A673 (cell line): ENCODE measurements at places on chromosomes 3 and 15. TPM values are rescaled to one million over a fixed set of nuclear protein-coding genes. Genes with fewer than 3 reads are reported as not detected.

The WDR72 gene
- not detected in 2 replicates for total RNA-seq

DNA sequence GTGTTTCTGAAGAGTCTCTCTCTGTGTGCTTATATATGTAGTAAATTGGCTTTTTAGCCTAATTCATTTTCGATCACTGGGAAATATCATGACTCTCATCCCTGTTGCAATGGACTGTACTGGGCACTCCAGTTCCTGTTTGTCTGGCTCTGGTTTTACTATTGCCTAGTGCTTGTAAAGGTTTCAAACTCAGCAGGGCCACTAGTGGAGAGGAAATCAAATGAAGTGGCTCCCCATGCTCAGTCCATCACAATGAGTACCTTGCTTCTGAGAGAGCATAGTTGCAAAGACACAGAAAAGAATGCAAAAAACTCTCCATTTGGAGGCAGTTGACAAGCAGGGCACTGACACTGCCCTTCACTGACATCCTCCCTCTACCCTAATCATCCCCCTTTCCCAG lies 167.8 kb downstream of the TAFA4 start:
- no peak for DNase-seq

DNA sequence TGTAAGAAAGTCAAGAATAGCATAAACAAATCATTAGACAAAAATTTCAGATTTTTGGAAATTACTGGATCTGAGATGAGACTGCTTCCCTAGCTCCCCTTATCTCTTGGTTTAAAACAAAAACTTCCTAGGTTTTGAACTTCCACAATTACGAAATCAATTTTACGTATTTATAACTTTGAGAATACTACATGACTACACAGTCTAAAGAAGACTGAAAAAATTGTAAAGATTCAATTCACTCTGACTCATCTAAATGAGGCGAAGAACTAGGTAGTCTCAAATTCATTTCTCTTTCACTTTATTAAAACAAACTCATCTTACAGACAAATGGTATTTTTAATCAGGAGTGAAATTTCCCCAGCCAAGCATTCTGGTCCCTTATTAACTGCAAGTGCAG lies 10.3 kb downstream of the CCDC54 start:
- DNase-seq: no peak

GRCh38 chr15:48596841-48597240 lies 48.7 kb downstream of the FBN1 start:
- DNase-seq: no peak

- no peak for DNase-seq
Observed at GRCh38 chr3:171267104-171267503, 193.1 kb downstream of the TNIK start.
